ENCODE measurements at places on chromosomes 2 and 18. TPM values are rescaled to one million over a fixed set of nuclear protein-coding genes. Genes with fewer than 3 reads are reported as not detected.

DNA sequence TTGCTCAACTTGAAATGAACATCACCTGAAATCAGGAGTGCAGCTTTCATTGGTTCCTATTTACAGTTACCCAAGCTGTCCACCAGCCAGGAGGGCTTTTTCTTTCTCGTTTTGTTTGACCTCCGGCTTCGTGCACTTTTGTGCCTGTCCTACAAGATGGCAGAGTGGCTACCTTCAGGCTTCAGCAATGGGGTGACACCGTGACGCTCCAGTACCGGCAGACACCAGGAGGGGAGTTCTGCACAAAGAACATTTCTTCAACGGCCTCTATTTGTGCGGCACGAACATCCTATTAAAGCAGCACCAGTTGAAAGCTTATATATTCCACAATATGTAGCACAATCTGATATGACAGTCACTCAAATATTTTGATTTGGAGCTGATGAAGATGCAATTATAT lies 18.3 kb downstream of the RNASEH1 start:
- DNase-seq, result no peak

SERPINB10 gene
- not detected for polyA plus RNA-seq

DNA sequence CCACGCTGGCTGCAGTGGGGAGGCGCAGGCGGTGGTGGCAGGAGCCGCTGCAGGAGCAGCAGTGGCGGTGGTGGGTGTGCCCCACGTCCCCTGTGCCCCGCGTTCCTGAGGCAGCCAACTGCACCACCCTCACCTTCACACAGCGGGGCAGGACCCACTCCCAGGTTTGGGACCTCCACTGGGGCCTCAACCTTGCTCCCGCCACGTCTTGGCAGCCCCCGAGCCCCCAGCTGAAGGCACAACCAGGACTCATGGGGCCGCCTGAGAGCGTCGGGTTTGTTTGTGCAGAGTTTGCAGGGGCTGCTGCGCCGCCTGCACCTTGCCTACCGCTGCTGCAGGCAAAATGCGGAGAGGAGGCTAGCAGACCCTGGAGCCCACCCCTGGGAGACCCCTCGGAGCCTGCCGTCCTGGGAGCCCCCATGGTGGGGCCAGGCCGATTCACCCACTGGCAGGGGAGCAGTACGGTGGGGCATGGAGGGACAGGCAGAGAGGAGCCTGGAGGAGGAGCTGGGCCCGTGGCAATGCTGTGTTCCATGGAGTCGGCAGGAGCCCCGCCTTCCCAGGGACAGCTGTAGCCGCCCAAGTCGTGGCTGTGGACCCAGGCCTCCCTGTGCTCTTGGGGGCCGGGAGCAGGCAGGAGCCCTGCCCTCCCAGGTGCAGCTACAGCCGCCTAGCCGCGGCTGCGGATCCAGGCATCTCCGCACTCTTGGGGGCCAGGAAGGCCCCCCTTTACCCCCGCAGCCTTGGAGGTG lies 14.7 kb upstream of the EML6 start:
- peak; percentile 72 for DNase-seq

DNA sequence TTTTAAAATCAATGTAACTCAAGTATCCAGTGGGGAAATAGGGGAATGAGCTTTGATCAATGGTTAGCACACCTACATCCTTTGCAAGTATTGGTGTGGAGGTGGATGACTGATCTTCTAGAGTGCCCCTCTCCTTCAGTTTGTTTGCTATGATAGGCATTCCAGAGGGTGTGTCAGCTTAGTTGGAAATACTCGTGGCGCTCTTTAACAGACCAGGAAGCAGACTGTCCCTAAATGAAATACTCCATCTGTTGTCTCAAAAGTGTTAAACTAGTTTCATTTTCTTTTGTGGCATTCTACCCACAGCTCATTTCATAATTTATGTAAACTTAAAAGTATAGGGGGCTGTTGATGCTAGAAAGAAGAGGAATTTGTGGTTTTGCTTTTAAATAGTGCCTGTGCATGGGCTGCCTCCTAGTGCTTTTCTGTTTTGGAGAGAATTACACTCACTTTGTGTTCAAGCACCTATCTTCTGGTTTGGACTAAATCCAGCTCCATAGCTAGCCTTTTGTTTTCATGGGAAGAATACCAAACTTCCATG lies 66.2 kb downstream of the STAT1 start:
- DNase-seq, result no peak

SRD5A2 gene
- 0.15 TPM for polyA plus RNA-seq

GRCh38 chr18:50427896-50428295 lies 53.0 kb downstream of the SKA1 start:
- no peak for DNase-seq

DNA sequence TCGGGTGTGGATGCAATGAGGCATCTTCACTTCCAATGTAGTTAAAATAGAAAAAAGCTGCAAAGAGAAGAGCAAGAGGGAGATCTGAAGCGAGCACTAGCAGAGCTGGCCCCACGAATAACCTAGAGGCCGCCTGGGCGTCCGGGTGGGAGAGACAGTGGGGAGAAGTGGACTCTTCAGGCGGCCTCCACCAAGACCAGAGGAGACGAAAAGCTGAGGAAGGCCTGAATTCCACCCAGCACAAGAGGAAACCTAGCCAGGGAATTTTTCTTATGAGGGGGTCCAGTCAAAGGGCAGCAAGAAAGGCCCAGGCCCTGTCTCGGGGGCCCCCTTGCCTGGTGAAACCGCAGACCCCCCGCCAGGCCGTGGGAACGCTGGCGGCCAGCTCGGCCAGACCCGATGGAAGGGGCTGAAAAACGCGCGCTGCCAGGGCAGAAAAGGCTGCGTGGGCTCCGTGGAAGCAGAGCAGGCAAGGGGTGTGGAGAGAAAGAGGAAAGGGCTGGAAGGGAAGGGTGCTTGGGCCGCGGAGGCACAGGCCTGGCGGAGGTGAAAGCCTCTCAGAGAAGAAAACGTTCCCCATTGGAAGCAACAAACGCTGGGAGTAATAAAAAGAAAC lies 69.2 kb downstream of the KCTD1 start:
- DNase-seq, result peak; percentile 40

TRIB2 gene
- 29.6 TPM for polyA plus RNA-seq

- peak; percentile 86 for DNase-seq
Measured at GRCh38 chr2:240906141-240906910, at the start of gene CROCC2. Gene CROCC2, plus strand, starts transcription at chr2:240906336. Its CDS starts 178 bp downstream, at chr2:240906514.

DNA sequence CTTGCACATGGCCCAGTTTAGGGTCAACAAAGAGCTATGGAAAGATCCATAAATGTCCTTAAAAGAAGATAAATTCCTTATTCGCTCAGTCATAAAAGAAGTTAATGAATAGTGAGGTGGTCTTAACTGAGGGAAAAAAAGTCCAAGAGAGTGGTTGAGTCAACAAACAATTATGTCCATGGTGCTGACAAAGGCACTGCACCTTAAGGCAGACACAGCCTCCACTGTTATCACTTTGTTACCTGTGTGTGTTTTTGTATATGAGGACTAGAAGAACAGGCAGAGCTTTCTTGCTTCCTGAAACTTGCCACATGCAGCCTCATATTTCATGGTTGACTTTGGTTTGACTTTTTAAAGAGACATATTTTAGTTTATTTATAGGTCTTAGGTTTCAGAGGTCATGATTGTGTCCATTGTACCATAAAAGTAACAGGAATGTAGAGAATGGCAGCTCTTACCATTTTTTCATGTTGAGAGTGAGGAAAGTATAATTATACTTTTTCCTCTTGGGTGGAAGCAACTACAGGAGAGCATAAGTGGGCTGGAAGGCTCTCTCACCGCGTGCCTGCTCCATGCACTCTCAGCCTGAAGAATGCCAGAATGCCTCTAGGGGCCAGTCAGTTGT lies 93.6 kb downstream of the XRCC5 start:
- DNase-seq, result no peak

DNA sequence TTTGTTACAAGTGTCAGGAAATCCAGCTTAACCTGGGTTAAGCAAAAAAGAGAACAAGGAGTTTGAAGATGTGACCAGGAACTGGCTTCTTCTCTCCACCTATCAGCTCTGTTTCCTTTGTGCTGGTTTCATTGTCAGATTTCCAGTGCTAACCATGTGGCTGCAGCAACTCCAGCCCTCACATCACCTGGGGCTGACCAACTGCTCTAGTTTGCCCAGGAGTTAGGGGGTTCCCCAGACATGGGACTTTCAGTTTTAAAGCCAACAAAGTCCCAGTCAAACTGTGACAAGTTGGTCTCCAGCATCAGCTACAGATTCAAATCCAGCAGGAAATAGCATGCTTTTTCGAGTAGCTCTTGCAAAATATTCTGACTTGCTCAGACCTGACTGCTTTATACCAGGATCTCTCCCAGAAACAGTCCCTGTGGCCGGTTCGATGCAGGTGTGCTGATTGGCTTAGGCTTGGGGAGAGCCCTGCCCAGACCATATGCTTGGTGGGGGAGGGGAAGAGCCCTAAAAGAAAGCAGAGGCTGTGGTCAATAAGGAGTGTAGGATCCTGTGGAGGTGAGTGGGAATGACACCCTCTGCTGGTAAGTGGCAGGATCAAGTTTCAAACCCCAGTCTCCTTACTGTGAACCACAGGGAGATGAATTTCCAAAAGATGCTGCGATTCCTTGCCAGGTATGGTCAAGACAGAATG lies 49.5 kb downstream of the KCNE4 start:
- no peak for DNase-seq

DNA sequence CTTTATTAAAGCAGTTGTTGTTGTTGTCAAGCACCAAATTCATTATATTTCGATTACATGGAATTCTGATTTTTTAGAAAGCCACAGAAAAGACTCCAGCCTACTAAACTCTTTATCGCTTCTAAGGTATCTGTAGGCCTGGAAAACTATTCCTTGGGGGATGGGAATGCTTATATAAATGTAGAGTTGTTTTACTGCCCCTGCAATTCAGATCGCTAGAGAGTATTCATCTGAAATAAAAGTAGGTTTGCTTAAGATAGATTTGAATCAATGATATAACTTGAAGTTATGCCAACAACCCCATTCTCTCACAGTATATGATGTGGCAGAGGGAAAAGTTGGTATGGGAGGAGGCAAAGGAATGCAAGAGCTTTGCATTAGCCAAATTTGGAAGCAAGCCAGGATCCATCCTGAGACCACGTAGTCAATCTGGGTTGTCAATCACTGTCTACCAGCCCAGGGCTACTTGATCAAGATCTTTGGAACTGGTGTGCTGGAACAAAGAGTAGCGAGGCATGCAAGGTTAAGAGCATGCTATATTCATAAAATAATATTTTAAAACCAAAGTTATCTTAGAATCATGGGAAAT lies 95.9 kb downstream of the LYPD6B start:
- no peak for DNase-seq

GRCh38 chr2:76752506-76752905 lies 769.7 kb downstream of the LRRTM4 start:
- DNase-seq, result no peak

- no peak for DNase-seq
Measured at GRCh38 chr2:82395531-82395930, 2063.5 kb downstream of the SUCLG1 start.
